CD4-positive, alpha-beta T cell treated with Interleukin-4 for 1 hour (primary cell): ENCODE measurements at places on chromosomes 5 and 9.

- no peak for DNase-seq
Observed at GRCh38 chr9:128192601-128193371, 1.4 kb upstream of the CIZ1 start.

- no peak for DNase-seq
Observed at GRCh38 chr9:33868440-33868973, 51.5 kb downstream of the UBE2R2 start.

GRCh38 chr5:107672211-107673038, 1.7 kb upstream of the EFNA5 start:
- peak; percentile 1 for DNase-seq

- no peak for DNase-seq
Observed at GRCh38 chr5:148967783-148968182, 95.1 kb downstream of the SH3TC2 start.

GRCh38 chr5:178326374-178326715, 93.7 kb upstream of the PHYKPL start:
- no peak for DNase-seq

DNA sequence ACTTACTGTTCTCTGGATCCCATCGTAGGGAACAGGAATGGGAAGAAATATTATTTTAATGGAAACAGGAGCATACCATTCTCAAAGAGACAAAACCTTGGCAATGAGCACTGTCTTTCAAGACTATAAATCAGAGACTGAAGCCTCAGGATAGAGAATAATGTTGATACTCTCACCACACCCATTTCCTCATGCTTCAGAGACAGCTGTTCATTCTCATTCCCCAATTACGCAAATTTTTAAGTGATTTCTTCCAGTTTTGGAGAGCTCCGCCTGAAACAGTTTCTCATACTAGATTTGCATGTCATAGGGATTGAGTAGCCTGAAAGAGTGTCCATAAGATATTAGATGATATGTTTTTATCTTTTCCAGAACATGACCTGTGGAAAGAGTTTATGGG, 290.5 kb upstream of the RASA1 start:
- DNase-seq = no peak

- no peak for DNase-seq
Observed at GRCh38 chr9:125812403-125812802, 65.2 kb downstream of the PBX3 start.

GRCh38 chr5:96209829-96210228, 223.2 kb downstream of the PCSK1 start:
- no peak for DNase-seq

DNA sequence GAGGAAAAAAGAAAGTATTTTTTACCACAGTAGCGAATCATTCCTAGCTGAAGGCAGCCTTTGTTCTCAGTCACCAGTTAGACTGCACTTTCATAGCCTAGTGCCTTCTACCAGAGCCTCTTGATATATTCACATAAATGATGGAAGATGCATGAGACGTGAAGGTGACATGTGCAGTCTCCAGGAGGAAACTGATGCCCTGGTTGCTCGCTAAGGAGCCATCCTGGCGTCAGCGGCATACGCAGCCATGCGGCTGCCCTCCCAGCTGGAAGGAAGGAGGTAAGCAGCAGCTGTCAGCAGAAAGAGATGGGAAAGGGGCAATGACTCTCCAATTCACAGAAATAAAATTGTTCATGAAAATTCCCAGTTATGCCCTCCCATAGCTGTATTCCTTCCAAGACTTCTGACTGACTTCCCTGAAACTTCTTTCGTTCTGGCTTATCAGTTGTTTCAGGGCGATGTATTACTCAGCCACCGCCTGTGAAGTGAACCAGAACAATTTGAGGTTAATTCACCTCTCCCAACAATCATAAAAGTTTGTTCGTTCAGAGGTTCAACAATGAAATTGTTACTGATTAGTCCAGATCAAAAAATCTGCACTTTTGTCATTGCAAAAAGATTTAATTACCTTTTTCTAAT, 331.2 kb downstream of the NR2F1-AS1 start:
- DNase-seq = no peak
